Stimulated activated CD8-positive, alpha-beta memory T cell treated with anti-CD3 and anti-CD28 coated beads, Interleukin-15, amount 100 ng/mL, for 48 hours (primary cell): ENCODE measurements at places on chromosomes 3 and 15.

- DNase-seq, result no peak
These were observed 19.8 kb downstream of the FANCD2OS start for GRCh38 chr3:10088256-10088655.

GRCh38 chr3:9404680-9405079 is 7.3 kb downstream of the SETD5 start:
- DNase-seq, result no peak

GRCh38 chr3:122183521-122183892 is at the start of gene CASR:
Gene CASR, plus strand, starts transcription at chr3:122183668. Its CDS starts 70,522 bp downstream, at chr3:122254190.
- no peak for DNase-seq

DNA sequence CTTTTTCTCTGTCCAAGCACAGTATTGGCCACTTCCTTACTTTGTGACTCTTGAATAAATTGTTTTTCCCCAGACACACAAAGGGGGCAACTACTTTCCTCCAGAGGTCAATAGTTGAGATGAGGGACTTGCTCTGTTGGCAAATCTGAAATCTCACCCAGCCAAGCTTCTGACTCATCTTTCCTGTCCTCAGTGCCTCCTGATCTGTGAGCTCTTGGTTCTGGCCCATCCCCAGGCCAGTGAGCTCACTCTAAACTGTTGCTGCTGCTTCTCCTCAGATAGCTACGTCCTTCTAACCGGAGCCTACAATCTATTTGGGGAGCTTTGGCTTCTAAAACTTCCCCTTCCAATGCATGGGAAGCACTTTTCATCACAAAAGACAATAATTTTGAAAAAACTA is 50.0 kb upstream of the NMD3 start:
- no peak for DNase-seq

GRCh38 chr3:51876186-51876585 is 785 bp upstream of the IQCF5 start:
- no peak for DNase-seq

- no peak for DNase-seq
These were observed 6.1 kb upstream of the SYN2 start for GRCh38 chr3:11998092-11998491.

DNA sequence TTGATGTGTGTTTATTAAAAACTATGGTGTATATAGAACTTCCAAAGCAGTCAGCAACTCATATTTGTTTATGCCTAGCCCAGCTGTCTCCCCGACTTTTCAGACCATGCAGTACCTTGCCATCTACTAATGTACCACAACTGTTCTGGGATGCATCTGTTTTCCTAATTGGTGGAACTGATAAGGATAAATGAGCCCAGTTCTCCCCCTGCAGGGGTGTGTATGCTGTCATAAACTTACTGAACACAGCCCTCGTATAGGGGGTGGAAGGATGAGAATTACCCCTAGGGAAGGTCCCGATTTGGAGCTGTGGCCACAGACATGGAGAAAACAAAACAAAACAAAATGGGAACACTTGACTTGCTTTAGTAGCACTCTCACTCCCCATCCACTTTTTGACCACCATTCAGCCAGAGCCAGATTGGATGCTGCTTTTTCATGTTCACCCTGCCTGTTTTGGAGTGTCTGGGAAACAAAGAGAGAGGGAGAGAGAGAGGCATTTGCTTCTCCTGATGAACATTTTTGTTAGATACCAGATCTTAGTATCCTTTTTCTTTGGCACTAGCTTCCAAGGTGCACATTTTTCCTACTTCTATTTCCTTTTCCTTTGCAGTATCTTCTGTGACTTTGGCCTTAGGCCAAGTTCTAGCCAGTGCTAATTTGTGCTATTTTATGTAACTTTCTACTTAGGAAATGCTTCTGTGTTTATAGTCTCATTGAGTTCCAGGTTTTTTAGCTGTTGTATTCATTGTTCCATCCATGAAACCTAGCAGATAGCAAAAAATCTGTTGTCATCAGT is 29.1 kb downstream of the CADM2 start:
- no peak for DNase-seq

DNA sequence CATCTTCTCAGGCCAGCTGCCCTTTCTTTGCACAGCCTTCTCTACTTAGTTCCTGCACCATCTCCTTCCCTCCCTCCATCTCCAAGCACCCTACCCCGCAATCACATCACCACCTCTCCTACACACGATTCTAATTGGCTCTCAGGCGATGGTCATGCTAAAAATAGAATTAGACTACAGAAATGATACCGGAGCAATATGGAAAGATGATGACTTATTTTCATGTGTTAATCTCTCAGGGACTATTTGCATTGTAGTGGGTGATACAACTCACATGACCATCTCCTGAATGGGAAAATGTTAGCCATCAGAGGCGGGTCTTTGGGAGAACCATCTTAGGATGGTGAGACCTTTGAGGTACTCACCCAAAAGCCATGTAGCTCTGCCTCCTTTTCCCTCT is 54.7 kb upstream of the PPARG start:
- no peak for DNase-seq

DNA sequence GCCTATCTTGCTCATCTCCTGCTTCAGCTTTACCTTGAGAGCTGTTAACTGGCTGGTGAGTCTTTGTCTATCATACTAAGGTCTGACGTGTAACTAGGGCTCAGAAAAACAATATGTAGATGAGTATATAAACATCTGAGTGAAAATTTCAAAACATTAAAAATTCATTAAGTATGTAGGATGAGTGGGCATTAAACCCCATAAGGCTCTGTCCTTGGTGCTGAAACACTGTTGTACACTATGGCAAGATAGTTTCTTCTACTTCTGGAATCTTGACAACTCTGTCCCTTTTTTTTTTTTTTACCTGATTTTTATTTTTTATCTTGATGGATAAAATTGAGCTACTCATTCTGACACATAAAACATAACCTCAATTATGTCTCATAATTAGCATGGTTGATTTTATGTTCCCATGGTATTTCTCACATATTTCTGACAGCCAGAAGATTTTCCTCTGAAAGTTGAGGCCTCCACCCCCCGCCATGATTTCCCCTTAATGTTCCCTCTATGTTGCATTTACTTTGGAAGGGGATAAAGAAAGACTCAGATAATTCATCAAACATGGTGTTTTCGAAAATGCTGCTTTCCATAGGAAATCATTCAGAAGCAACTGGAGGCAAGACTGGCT is 54.3 kb downstream of the DGKG start:
- no peak for DNase-seq

DNA sequence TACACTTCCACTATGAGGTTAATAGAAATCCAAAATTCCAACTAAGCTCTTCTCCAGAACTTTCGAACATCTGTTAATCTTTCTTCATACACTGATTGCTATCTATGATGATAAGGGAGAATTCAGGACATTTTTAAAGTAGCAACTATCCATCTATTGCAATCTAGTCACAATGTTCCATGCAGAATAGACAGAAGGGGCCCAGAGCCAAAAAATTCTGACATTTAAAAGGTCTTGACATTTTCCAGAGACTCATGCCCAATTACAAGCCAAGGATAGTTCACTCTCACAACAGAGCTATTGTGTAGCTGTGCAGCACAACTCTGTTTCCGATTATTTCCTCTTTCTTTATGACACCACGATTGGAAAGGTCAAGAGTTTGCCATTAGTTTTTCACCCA is 999.7 kb upstream of the ALCAM start:
- no peak for DNase-seq

DNA sequence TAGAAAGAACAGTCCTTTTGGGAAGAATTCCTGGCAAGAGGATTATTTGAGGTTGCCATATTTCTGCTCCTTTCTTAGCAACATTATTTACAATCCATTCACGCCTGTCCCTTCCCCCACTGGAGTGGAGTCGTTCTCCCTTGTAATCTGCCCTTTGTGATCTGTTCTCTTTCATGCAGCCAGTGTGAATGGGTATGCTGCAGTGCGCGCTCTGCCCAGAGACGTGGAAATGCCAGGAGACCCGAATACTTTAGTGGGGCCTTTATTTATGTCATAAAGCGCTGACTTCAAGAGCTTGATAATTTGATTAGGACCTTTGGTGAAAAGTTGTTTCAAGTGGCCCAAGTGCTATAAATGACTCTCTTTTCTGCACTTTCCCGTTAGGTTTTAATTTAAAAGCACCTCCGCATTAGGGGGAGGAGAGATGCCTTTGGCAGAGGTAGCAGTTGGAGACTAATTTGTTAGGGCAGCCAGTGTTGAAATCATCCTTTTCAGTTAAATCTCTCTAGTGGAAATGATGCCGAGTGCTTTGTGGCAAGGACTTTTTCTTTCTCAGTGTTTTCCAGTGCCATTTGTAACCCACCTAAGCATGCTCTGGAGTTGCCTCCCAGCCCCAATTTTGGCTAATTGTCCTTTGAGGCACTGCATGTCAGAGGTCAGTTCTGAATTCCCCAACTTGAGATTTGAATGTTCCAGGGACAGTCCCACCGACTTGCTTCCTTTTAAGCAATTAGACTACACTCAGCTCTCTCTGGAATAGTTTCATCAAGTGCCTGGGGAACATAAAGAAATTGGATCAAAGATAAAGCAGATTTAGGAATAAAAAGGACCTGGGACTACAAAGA is 52.4 kb downstream of the PSMD6 start:
- DNase-seq, result no peak

DNA sequence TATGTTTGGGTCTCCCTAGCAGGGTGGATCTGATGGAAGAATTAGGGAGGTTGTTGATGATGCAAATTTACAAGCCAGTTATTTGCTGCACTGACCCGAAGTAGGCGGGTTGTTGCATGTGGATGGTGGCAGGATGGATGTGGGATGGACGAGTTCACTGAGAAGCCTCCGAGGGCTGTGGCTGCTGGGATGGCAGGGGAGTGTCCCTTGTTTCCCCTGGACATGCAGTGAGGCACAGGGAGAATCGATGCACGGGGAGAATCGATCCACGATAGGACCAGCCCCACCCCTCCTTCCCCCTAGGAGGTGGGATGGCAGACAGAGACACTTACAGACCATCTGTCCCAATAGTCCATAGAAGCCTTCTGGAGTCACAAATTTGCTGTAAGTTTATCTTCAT is 31.0 kb upstream of the KLF13 start:
- DNase-seq, result no peak

GRCh38 chr3:13866041-13866965 is 13.6 kb downstream of the WNT7A start:
- DNase-seq, result no peak

DNA sequence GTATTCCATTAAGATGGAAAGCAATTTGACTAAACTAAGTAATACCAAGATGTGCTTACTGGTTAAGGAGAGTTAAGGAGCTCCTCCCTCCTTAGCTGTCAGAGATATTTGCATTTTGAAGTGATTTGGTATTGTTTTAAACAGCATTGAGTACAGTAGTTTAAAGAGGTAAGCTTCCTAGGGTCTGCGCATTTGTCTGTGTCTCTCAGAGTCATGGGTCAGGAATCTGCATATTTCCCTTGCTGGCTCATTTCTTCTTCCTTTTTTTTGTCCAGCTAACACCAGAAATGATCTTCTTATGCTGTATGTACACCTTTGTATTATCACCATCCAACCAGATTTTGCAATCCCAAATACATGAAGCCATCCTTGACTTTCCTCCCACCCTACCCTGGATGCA is 163.0 kb upstream of the BFSP2 start:
- no peak for DNase-seq

- DNase-seq, result no peak
These were observed 395.3 kb upstream of the TPRG1 start for GRCh38 chr3:188776447-188776846.

GRCh38 chr15:82014989-82015388 is 30.8 kb downstream of the MEX3B start:
- DNase-seq, result no peak

DNA sequence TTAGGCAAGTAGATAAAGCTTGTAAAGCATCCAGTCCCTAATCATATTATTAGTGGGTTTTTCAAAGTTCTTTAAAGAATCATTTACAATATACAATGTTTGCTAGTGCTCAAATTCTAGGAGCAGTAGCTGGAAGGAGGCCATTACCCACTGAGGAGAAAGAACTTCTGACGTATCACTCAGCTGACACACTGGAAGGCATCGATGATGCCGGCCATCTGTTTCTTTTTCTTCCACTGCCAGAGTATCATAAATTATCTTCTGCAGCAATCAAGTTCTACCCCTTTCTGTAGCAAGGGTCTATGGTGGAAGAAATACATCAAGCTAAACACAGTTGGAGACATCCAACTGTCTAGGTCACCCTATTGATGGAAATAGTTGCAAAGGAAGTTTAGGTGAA is 243.2 kb upstream of the LRRN1 start:
- no peak for DNase-seq

GRCh38 chr15:29854413-29854812 is 32.1 kb upstream of the TJP1 start:
- DNase-seq, result no peak

- DNase-seq, result no peak
These were observed 118.7 kb downstream of the NUP210 start for GRCh38 chr3:13301286-13301987.

GRCh38 chr3:98986073-98986472 is 84.6 kb upstream of the DCBLD2 start:
- no peak for DNase-seq

- no peak for DNase-seq
These were observed 940 bp upstream of the ACY1 start for GRCh38 chr3:51982352-51982837.

DNA sequence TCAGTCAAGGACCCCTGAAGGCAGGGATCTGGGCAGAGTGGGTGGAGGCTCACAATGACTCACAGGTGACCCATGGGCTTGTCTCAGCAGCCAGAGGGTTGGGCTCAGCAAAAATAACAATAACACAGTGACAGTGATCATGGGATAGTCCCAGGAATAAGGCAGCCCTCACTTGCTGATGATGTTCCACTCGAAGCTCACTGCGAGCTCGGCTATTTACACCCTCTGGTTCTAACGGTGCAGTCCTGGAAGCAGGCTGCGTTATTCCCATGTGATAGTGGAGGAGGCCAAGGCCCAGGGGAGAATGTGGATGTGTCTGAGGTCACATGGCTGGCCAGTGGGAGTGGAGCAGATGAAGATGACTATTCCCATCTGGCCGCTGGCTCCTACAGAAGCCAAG is 16.2 kb downstream of the CCDC33 start:
- no peak for DNase-seq

GRCh38 chr3:148612278-148612677 is 85.4 kb upstream of the AGTR1 start:
- DNase-seq, result no peak
